Suprapubic skin (tissue), 4 donors: ENCODE measurements at places on chromosomes 7 and 10.

- no peak for DNase-seq
These were observed 133.9 kb downstream of the ANLN start for GRCh38 chr7:36523371-36524101.

GRCh38 chr10:45386657-45387056 is 12.6 kb downstream of the ALOX5 start:
- no peak for DNase-seq

- no peak for DNase-seq
These were observed 196.1 kb upstream of the GALNT17 start for GRCh38 chr7:70935854-70936253.

DNA sequence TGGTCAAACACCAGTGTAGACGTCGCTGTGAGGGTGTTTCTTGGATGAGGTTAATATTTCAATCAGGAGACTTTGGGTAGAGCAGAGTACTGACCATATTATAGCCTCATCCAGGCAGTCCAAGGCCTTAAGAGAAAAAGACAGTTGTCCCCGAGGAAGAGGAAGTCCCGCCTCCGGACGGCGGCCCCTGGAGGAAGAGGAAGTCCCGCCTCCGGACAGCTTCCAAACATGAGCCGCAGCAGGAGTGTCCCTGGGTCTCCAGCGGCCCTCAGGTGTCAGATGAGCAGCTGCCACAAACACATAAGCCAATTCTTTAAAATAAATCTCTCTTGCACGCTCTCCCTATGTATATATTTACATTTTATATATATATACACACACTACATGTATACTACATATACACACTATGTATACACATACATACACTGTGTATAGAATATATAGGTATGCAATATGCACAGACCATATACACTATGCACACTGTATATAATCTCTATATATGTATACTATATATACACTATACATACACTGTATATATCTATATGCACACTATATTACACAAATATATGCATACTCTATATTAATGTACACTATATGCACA is 37.5 kb downstream of the PWWP2B start:
- no peak for DNase-seq

DNA sequence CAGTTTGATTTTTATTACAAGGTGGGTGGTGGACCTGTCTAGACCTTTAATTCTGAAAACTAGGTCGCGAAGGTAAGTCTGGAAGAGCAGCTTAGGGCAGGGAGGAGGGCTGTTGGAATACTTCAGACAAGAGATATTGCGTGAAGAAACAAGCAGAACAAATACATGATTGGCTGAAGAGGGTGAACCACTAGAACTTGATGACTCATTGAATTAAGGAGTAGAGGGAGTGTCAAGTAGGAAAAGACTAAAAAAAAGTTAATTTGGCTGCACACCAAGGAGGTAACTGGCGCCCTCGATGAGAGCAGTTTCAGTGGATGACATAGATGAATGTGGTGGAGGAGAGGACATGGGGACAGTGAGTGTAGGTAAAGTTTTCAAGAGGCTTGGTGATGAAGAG is 41.3 kb downstream of the WNT2 start:
- DNase-seq, result no peak

- peak; percentile 54 for DNase-seq
These were observed 65.6 kb downstream of the MKI67 start for GRCh38 chr10:128060341-128061250.
